Activated T-helper 9 cell treated with anti-CD3 and anti-CD28 coated beads, Interleukin-2, amount 50 U/mL, for 16 hours (primary cell): ENCODE measurements at places on chromosomes 7 and 10.

GRCh38 chr7:1289666-1290025, 57.0 kb downstream of the UNCX start:
- DNase-seq: no peak

GRCh38 chr7:118110178-118110925, 73.6 kb upstream of the LSM8 start:
- DNase-seq: no peak

DNA sequence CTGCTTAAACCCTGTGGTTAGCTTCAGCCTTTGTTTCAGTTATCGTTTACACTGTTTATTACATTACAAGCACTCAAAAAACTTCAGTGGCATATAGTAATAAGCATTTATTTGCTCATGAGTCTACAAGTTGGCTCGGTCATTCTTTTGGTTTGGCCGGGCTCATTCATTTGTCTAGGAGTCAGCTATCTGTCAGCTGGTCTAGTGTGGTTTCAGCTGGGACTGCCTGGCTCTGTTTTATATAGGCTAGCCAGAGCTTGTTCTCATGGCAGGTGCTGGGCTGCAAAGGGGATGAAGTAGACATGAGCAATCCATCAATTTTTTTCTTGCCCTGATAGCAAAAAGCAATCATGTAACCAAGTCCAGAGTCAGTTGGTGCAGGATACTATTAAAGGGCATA, 103.6 kb downstream of the MKLN1 start:
- no peak for DNase-seq

GRCh38 chr7:28979776-28980175, 21.6 kb upstream of the TRIL start:
- no peak for DNase-seq

- DNase-seq: no peak
Observed at GRCh38 chr10:22573820-22574569, 140.4 kb downstream of the PIP4K2A start.

DNA sequence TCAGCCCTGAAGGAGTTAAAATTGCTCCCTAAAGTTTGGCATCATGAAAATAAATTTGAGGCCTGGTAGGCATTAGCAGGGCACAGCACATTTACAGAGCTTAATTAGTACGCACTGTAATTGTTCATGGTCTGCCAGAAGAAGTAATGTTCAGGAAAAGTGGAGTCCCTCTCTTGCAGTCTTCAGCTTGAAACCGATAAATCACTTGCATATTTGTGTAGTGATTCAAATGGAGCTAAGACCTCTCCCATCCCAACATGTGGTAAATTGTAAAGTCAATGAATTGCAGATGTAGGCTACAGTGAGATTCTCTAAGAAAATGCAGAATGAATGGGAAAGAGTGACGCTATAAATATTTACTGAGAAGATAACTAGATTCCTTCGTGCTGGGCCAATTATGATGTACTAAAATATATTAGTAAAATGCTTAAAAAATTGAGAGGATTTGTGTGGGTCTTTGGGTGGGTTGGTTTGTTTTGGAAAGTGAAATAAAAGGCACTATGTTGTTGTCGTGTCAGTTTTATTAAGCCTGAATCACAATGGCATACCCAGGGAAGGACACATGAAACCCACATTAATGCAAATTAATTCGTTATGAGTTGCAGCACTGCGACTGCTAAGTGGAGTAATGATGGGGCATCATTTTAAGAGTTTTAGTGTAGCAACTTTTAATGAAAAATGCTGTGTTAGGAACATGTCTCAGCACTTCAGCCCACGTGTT, 8.4 kb downstream of the TCF7L2 start:
- DNase-seq: no peak

DNA sequence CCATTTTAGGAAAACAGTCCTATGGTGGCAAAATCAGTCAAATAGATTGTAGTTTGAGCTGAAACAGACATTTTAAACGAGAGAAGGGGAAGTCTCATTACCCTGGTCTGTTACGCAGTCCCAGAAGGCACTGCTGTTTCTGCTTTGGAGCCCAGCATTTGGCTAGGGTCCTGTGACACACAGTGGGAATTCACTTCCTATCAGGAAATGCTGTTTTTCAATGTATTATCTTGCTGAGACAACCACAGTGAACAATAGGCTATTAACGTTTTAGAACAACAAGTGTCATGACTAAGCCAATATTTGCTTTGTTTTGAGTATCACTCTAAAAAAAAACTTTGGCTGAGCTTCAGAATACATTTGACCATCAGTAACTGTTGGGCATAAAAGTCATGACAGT, 74.1 kb downstream of the ADD3 start:
- DNase-seq: no peak

DNA sequence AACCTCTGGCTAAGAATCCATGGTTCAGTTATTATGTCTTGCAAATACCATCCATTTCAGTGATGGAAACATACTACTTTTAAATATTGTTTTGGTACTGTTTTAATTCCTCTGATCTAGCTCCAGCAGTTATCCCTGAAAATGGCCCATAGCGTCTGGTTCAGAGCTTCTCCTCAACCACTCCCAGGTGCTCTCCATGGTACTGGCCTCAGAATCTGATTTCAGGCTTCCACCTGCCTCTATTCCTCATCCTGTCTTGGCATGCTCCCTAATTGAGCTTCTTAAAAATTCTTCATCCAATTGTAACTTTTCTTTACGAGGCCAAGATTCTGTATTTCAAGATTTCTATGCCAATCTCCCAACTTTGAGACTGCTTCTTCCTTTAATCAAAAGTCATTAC, 236.3 kb downstream of the HTR7 start:
- no peak for DNase-seq
